ENCODE measurements at places on chromosomes 5 and 9. TPM values are rescaled to one million over a fixed set of nuclear protein-coding genes. Genes with fewer than 3 reads are reported as not detected.

DNA sequence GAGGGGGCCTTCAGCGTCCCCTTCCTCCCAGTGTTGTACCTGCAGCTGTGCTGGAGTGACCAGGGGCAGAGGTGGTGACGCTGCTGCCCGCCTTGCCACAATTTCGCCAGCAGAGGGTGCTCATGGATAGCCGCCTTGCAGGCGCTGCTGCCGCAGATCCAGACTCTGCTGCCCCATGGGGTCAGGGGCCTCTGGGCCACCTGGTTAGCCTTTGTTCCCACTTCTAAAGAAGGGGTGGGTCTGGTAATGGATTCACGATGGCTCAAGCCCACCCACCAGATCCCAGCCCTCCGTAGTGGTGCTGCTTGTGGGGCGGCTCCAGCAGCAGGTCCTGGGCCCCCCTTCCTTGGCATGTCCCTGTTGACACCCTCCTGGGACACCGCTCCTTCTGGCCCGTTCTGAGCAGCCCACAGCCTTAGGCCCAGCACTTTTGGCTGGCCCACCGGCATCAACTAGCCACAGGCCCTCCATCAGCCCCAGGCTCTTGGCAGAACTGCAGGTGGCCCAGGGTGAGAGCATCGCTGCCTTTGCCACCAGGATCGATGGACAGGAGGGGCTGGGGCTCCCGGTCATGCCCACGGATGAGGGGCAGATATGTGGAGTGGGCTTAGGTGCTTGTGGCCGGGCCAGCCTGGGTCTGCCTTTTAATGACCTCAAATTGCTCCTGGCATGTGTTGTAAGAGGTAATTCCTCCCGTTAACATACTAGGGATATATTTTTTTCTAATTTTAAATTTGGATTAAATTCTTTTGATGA, 57.2 kb downstream of the COL5A1 start:
- peaks cover 11% of the 10 kb centered on the region for H3K36me3 ChIP-seq
- H3K27me3 ChIP-seq = peaks cover 4% of the 10 kb centered on the region
- H3K4me3 ChIP-seq = no peak overlapping the region

DNA sequence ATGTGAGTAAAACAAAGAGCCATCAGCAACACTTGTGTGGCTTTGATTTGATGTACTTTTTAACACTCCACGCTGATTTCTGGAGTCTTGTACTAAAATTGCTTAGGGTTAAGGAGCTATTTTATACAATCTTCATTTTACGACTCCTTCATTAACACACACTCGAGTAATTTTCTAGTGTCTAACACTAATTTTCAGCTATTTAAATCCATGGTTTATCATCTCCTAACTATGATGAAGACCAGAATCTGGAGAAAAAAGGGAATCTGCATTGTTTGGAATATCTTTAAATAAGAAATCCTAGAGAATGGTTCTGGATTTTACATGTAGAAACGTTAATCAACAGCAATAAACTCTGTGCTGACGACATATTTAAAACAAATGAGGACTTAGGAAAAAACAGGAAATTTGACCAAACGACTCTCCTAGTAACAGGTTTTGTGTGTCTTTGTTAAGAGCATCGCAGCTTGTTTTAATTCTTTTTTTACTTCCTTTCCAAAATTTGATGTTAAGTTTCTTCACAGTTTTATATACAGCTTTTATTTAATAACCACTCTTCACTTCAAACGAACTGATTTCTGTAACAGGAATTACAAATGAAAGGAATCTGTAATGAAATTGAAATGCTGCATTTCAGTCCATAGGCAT, 138.5 kb downstream of the AOPEP start:
- no peak overlapping the region for H3K4me3 ChIP-seq
- H3K4me1 ChIP-seq = peaks cover 77% of the 10 kb centered on the region
- peak overlapping the region; percentile 53 for H3K27ac ChIP-seq
- H3K36me3 ChIP-seq = no peaks in the 10 kb centered on the region
- H3K27me3 ChIP-seq = no peaks in the 10 kb centered on the region

DNA sequence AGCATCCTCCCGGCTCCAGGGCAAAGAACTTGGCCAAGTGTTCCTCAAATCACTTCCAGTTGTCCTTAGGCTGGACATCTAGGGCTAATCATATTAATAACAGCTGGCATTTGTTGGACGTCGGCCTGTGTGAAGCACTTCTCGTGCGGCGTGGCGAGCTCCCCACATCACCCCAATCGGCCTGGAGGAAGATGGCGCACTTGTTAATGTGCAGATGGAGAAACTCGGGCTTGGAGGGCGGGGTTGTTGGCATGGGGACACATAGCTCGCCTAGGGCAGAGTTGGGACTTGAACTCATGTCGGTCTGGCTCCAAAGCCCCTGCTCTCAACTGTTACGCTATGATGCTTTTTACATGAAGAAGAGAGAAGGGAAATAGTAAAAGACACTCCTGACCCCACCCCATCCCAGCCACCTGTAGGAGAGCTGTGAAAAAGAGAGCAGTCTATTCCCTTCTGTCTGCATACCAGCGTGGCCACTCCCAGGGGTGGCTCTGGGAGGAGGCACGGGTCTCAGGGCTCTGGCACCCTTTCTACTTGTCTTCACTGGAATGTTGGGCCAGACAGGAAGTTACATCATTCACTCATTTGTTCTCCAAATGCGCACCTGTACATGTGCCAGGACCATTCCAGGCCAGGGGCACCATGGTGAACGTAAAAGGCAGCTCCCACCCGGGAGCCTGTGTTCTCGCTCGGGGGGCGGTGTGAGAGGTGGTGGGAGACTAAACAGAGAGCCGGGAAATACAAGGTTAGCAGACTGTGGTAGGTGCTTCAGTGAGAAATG, 12.8 kb upstream of the NUP214 start:
- no peaks in the 10 kb centered on the region for H3K36me3 ChIP-seq
- peaks cover 4% of the 10 kb centered on the region for H3K27me3 ChIP-seq
- DNase-seq = no peak
- H3K27ac ChIP-seq = no peak overlapping the region
- no peaks in the 10 kb centered on the region for H3K4me1 ChIP-seq
- no peak overlapping the region for H3K4me3 ChIP-seq

DNA sequence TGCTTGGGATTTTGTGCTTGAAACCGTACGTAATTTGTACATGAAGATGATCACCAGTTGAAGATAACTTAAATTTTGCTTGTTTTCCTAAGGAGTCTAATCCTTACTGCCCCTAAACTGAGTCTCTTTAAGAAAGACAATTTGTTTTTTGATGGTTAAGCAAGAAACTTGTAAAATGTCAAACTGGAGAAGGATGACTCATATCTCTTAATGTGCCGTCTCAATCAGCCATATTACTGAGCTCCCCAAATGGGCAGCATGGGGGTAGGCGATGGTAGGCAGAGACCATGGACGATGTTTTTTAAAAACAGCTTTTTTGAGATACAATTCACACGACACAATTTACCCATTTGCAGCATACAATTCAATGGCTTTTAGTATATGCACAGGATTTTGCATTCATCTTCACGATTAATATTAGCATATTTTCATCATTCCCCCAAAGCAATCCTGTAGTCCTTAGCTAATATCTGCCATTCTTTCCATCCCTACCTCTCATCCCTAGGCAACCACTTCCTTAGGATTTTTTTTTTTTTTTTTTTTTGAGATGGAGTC, 14.3 kb downstream of the ARHGAP26 start:
- no peak overlapping the region for H3K27ac ChIP-seq
- no peaks in the 10 kb centered on the region for H3K27me3 ChIP-seq
- no peak for DNase-seq

The PLEKHG4B gene
- total RNA-seq = 2.7 TPM
